ENCODE measurements at places on chromosomes 2 and 18.

DNA sequence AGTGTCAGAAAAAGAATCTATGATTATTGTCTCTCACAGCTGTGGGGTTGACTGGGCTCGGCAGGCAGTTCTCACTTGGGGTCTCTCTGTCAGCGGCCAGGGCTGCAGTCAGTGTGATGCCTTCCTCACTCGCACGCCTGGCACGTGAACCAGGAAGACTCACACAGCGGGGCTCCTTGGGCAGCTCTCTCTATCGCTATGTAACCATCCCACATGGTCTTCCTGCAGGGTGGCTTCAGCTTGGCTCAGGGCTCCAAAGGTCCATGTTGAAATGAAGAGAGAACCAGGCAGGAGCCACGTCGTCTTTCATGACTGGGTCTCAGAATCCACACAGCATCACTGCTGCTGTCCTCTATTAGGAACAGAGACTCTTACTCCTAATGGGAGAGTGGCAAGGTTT lies 30.6 kb upstream of the SLC1A4 start:
- H3K27me3 ChIP-seq: no peaks in the 10 kb centered on the region
- no peak overlapping the region for H3K27ac ChIP-seq
- no peaks in the 10 kb centered on the region for H3K4me1 ChIP-seq
- DNase-seq: no peak
- H3K36me3 ChIP-seq: peaks cover 10% of the 10 kb centered on the region

GRCh38 chr18:49608366-49609255 lies 46.8 kb downstream of the LIPG start:
- H3K36me3 ChIP-seq: peaks cover 13% of the 10 kb centered on the region
- H3K4me3 ChIP-seq: no peak overlapping the region
- peaks cover 6% of the 10 kb centered on the region for H3K27me3 ChIP-seq
- H3K4me1 ChIP-seq: peaks cover 37% of the 10 kb centered on the region

DNA sequence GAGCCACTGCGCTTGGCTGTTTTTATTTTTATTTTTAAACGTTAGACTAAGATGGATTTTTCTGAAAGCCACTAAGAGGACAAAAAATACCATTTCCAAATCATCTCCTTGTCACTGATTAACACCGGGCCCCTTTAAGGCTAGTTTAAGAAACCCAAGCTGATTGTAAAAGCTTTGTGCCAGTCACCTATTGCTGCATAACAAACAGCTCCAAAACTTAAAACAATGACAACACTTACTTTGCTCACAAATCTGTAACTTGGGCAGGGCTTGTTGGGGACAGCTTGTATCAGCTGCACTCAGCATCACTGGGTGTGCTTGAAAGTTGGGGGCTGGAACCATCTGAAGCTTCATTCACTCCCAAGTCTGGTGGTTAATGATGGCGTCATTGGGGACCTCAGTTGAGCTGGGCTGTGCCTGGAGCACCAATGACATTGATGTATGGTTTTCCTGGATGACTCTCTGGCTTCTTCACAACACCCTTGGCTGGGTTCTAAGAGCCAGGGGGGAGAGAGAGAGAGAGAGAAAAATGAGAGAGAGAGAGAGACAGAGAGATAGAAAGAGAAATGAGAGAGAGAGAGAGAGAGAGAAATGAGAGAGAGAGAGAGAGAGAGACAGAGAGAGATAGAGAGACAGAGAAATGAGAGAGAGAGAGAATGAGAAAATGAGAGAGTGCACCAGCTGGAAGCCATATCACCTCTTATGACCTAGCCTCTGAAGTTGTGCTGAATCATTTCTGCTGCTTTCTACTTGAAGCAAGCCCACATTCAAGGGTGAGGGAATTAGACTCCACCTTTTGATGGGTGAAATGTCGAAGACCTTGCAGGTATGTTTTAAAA lies 26.0 kb upstream of the ATG16L1 start:
- no peak for DNase-seq
- H3K36me3 ChIP-seq: no peaks in the 10 kb centered on the region
- no peak overlapping the region for H3K4me3 ChIP-seq

DNA sequence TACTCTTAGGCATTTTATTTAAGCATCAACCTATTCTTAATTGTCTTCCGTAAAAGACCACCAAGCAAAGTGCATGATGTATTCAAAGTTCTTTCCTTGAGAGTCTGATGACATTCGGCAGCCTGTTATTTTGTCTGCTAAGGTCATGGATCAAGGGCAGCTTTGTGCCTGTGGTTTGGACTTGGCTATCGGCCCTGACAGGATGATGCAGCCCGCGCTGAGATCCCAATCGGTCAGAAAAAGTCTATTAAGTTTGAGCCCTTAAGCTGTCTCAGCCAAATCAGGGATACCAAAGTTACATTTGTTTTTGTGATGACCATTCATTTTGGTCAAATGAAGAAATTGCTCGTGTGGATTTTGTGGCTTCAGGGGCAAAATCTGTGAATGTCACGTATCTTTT lies 718.9 kb upstream of the FANCL start:
- DNase-seq: no peak
- no peaks in the 10 kb centered on the region for H3K36me3 ChIP-seq
- no peak overlapping the region for H3K27ac ChIP-seq
- no peaks in the 10 kb centered on the region for H3K27me3 ChIP-seq

- no peaks in the 10 kb centered on the region for H3K27me3 ChIP-seq
- peaks cover 4% of the 10 kb centered on the region for H3K4me1 ChIP-seq
- no peak for DNase-seq
- H3K4me3 ChIP-seq: no peak overlapping the region
- H3K36me3 ChIP-seq: peaks cover 19% of the 10 kb centered on the region
Observed at GRCh38 chr18:60996326-60996725, 336.9 kb upstream of the CDH20 start.

GRCh38 chr2:216583147-216583546 lies 50.1 kb upstream of the IGFBP2 start:
- H3K36me3 ChIP-seq: peaks cover 11% of the 10 kb centered on the region
- no peak overlapping the region for H3K27ac ChIP-seq
- peaks cover 22% of the 10 kb centered on the region for H3K4me1 ChIP-seq
- H3K4me3 ChIP-seq: no peak overlapping the region
- DNase-seq: no peak
